ENCODE measurements at places on chromosomes 1 and 21. TPM values are rescaled to one million over a fixed set of nuclear protein-coding genes. Genes with fewer than 3 reads are reported as not detected.

The LENEP gene
- total RNA-seq: 3.1 TPM

The TSACC gene
- not detected for total RNA-seq

DNA sequence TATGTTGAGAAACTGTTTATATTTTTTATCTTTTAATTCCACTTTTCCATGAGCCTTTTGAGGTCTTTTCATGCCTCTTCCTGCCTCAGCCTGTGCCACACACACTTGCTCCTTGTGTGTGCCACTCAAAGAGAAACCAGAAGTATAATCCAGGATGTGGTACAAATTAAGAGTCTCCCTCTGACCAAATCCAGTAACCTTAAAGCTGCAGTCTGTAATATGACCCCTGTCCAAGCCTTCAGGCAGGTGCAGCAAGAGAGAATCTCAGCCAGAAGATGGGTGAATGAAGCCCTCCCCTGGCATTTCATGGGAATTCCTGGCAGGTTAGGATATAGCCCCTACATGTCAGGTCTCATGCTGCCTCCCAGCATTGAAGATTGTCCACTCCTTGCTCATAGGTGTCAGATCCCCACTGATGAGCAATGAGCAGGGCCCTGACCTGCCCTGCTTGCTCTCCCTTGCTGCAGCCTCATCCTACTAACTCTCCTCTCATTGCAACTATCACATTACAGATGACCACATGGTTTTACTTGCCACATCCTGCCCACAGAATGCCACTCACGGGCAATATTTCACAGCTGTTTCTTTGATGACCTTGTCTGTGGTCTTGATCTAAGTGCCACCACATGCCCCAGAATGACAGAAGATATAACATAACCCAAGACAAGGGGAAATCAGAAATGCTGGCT, 169.3 kb downstream of the SEC16B start:
- H3K27me3 ChIP-seq: no peaks in the 10 kb centered on the region
- no peak overlapping the region for H3K27ac ChIP-seq
- H3K4me3 ChIP-seq: no peak overlapping the region
- no peak for DNase-seq
- no peaks in the 10 kb centered on the region for H3K36me3 ChIP-seq

- no peak overlapping the region for H3K27ac ChIP-seq
- DNase-seq: no peak
- no peaks in the 10 kb centered on the region for H3K4me1 ChIP-seq
- H3K4me3 ChIP-seq: no peak overlapping the region
These were observed 76.0 kb upstream of the ZBTB40 start for GRCh38 chr1:22375601-22376000.

DNA sequence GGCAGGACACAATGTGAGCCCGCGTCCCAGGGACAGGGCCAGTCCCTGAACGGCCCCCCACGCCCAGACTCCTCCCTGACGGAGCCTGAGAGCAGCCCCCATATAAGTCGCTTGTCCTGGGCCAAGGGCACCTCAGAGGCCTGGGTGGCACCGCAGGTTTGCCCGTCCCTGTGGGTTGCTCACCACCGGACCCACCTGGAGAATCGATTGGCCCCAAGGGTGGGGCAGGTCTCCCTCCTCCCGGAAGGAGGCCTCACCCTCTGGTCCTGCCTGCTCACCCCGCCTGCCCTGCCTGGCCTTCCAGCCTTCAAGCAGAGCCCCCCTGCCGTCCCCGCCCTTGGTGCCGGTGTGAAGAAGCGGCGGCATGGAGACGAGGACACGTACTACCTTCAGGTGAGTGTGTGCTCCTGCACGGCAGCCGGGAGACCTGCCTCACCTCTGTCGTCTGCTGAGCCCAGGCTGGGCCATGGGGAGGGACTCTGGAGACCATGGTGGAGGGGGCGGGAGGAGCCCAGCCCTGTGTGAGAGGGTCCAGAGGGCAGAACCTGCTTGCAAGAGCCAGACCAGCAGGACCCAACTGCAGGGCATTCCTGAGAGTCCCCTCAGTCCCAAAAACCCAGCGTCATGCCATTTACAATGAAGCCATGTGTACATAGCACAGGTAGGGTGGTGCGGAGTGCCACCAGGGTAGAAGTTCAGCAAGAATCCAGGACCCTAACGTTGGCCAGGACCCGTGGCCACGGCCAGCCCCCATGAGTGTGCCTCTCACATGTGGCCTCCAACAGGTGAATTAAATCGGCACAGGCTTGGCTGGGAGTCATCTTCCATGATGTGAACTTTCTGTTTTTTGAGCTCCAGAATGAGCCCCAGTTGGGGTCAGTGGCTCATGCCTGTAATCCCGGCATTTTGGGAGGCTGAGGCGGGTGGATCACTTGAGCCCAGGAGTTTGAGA, 24.1 kb upstream of the CCDC27 start:
- DNase-seq: no peak
- H3K36me3 ChIP-seq: no peaks in the 10 kb centered on the region
- H3K4me3 ChIP-seq: no peak overlapping the region
- H3K27me3 ChIP-seq: no peaks in the 10 kb centered on the region
- H3K27ac ChIP-seq: no peak overlapping the region
- no peaks in the 10 kb centered on the region for H3K4me1 ChIP-seq
